Colonic mucosa (tissue), 4 donors: ENCODE measurements at places on chromosomes 11 and 22.
A peak's percentile ranks its signal among the peaks of the same experiment; 100 is the strongest.

DNA sequence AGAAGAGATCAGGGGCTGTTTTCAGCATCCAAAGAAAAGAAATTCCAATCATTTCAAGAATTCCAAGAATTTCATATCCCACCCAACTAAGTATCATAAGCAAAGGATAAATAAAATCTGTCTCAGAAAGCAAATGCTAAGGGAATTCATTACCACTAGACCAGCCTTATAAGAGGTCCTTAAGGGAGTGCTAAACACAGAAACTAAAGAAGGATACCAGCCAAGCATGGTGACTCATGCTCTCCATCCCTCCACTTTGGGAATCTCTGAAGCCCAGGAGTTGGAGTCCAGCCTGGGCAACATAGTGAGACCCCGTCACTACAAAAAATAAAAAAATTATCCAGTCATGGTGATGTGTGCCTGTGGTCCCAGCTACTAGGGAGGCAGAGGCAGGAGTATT is 17.8 kb downstream of the FADD start:
- DNase-seq, result no peak

DNA sequence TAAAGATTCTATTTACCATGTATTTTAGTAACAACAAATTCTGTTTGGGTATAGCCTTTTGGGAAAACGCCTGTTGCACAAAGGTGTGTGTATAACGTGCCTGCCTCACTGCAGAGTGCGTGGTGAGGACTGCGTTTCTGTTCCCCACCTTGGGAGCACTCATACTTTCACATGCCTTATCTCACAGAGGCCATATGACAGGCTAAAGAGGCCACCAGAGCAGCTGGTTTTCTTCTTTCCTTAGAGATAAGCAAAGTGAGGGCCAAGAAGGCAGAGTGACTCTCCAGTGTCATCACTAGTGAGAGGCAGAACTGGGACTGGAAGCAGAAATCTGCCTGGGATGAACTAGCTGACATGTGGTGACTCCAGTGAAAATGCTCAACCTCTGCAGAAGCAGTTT is 369.2 kb upstream of the NARS2 start:
- DNase-seq, result no peak

- DNase-seq, result no peak
Observed at GRCh38 chr11:115357066-115357465, 147.1 kb downstream of the CADM1 start.

- peak; percentile 53 for DNase-seq
Observed at GRCh38 chr11:33329705-33330329, 72.6 kb downstream of the HIPK3 start.

- DNase-seq, result no peak
Observed at GRCh38 chr11:72436661-72437060, 2.3 kb upstream of the CLPB start.

GRCh38 chr22:17994424-17995108 is 29.8 kb downstream of the MICAL3 start:
- DNase-seq, result no peak

- no peak for DNase-seq
Observed at GRCh38 chr11:129933891-129934290, 38.5 kb upstream of the NFRKB start.

- DNase-seq, result peak; percentile 56
Observed at GRCh38 chr11:63560506-63561180, 2.5 kb downstream of the PLAAT2 start.
